ENCODE measurements at places on chromosomes 12 and 14.

DNA sequence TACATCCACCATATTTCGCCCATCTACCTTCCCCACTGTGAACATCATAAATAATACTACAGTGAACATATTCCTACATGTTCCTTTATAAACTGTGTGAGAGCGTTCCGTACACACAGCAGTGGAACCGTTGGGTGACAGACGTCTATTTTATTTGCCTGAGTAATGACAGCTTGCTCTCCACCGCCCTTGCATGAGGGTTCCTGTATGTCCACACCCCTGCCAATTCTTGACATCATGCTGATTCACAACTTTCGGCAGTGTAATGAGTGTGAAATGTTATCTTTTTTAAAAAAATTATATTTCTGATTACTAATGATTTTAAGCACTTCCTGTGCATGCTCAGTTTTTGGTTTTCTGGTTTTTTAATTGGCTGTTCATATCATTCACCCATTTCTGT is 4.3 kb upstream of the RAD52 start:
- no peak for DNase-seq

- DNase-seq: no peak
Measured at GRCh38 chr12:54173066-54173726, 15.6 kb downstream of the SMUG1 start.

DNA sequence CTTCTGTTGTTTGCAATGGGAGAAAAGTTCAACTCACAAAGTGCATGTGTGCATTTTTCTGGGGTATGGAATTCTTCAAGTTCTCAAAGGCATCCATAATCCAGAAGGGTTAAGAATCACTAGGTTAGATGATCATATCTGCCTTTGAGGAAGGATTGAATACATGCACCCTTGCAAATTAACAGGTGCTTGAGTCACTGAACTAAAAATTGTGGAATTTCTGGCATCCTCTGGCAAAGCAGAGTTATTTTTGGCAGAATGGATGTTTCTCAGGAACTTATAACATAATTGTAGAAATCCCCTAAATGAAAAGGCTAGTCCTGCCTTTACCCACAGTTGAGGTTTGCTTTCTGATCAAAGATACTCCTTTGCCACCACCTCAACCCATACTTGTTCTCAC is 136.5 kb upstream of the DYRK2 start:
- no peak for DNase-seq

GRCh38 chr14:56145965-56146364 is 27.8 kb downstream of the PELI2 start:
- no peak for DNase-seq

DNA sequence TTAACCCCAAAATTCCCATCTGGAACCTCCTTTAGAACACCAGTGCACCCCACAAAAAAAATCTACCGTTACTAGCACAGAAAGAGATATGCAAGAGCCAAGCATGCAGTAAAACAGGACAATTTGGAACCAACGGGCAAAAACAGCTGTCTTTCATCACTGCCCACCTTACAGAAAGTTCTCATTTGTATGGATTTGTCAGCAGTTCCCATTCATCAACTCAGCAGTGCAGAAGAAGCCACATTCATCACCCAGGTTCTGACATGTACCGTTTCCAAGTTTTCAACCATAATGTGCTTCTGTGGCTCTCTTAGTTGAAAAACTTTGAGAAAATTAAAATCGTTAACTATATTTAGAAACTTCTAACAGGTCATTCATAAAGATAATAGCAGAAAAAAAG is 387.0 kb downstream of the RPS29 start:
- no peak for DNase-seq
